ENCODE measurements at places on chromosomes 1 and 21. TPM values are rescaled to one million over a fixed set of nuclear protein-coding genes. Genes with fewer than 3 reads are reported as not detected.

The ATP6V1G3 gene
- total RNA-seq: not detected

The ITLN1 gene
- not detected for total RNA-seq

The S1PR1 gene
- 363 TPM for total RNA-seq

The SPRR1A gene
- total RNA-seq: not detected

The DIRAS3 gene
- total RNA-seq: not detected

The DNM3 gene
- total RNA-seq: 2.0 TPM

The TUT4 gene
- total RNA-seq: 159 TPM

The LRRC42 gene
- total RNA-seq: 7.3 TPM

The SRSF10 gene
- 163 TPM for total RNA-seq

The WNT2B gene
- total RNA-seq: 0.70 TPM

The TAS1R1 gene
- not detected for total RNA-seq

The YBX1 gene
- 328 TPM for total RNA-seq

The CYP4A22 gene
- total RNA-seq: not detected

The FCGR3B gene
- total RNA-seq: not detected

The CHI3L2 gene
- total RNA-seq: 1.7 TPM

The HIVEP3 gene
- 10.5 TPM for total RNA-seq

The LEFTY2 gene
- total RNA-seq: not detected

The FAM72D gene
- total RNA-seq: not detected

The CD5L gene
- not detected for total RNA-seq

The RHOU gene
- 3.4 TPM for total RNA-seq

The HAX1 gene
- total RNA-seq: 121 TPM

The C1orf146 gene
- not detected for total RNA-seq

The DAB1 gene
- total RNA-seq: 2.7 TPM

The ETV3L gene
- total RNA-seq: not detected

The DISP1 gene
- 3.9 TPM for total RNA-seq

The HCRTR1 gene
- not detected for total RNA-seq

The L1TD1 gene
- not detected for total RNA-seq

The TMEM79 gene
- total RNA-seq: 14.7 TPM

The OR2T33 gene
- total RNA-seq: not detected

The TFF3 gene
- total RNA-seq: not detected

The PTGER3 gene
- total RNA-seq: not detected

The PKLR gene
- not detected for total RNA-seq

The ACTL8 gene
- total RNA-seq: not detected

The FOXD2 gene
- 0.73 TPM for total RNA-seq

The DEPDC1 gene
- total RNA-seq: not detected

The S100A7A gene
- not detected for total RNA-seq
